ENCODE measurements at places on chromosomes 5 and 9.

DNA sequence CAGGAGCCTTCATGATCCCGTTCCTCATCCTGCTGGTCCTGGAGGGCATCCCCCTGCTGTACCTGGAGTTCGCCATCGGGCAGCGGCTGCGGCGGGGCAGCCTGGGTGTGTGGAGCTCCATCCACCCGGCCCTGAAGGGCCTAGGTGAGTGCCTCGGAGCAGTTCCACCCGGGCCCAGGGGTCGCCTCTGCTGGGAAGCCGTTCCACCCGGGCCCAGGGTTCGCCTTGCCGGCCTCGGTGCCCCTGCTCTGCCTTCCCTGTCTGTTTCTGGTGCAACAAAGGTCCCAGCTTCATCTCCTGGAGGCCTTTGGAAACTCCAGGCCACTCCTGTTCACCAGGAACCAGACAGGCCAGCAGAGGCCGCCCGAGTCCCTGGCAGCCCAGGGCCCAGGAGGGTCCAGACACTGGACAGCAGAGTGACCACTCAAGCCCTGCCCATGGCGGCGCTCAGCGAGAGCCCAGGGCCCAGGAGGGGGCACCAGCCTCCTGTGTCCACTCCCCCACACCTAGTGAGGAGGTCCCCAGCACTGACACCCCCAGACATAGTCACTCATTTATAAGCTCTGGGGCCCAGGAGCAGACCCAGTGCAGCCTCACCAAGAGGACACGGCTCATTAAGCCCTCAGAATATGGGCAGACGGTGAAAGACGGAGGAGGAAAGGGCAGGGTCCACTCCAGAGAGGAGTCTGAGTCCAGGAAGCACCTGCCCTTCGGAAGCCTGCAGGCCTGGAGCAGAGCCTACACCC is 7.5 kb downstream of the SLC6A19 start:
- H3K4me3 ChIP-seq, result no peak overlapping the region
- DNase-seq, result peak; percentile 96
- no peaks in the 10 kb centered on the region for H3K36me3 ChIP-seq
- H3K27me3 ChIP-seq, result peaks cover 6% of the 10 kb centered on the region
- no peak overlapping the region for H3K27ac ChIP-seq
- H3K4me1 ChIP-seq, result no peaks in the 10 kb centered on the region

DNA sequence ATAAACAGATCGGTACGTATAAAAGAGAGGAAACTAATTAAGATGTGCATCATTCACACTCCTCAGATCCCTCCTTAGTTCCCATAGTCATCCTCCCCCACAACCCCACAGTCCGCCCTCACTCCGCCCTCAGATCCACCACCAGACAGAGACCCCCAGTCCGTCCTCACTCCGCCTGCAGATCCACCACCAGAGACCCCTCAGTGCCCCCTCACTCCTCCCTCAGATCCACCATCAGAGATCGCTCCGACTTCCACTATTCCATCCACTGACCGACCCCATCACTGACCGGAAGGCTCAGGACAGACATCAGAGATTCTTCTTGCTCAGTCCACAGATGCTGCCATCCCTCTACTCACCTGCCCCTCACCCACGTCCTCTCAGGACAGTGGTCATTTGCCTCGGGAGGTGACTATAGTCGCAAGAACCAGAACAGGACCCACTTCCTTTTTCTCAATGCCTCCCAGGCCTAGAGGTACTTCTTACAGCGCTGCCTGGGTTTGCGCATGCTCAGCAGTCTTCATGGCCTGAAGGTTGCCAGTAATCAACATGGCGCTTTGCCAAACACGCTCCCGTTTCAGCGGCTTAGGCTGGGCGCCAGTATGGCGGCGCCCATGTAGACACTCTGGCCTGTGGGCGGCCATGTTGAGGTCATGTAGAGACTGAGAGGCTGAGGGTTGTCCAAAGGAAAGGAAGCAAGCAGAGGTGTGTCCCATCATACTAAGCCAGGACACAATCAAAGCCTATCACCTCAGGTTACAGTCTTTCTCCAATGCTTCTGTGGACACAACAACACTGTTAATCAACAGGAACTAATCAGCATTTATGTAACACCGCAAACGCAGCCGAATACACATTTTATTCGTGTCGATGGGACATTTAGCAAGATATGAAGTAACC is at the start of gene ZNF484:
TSS of gene ZNF484 (minus strand) at position 508 of the 900 bp plus-strand sequence. CDS start 3,009 bp downstream, outside the sequence.
- DNase-seq, result peak; percentile 93
- peak within 1 kb of the TSS; percentile 88 for H3K27ac ChIP-seq
- peaks cover 7% of the 10 kb centered on the region for H3K4me1 ChIP-seq

DNA sequence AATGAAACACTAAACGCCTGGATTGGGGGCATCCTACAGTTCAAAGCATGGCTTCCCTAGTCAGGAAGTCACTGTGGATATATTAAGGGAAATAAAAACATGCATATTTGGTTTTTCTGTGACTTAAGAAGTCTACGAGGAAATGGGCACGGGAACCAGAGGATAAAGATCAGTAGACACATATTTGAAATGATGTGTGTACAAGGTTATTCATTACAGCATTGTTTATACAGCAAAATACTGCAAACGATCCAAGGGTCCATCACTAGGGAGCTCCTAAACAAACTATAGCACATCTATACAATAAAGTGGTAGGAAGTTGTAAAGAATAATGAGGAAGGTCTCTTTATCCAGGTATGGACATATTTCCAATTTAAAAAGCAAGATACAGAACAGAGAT is 71.8 kb downstream of the EFNA5 start:
- no peaks in the 10 kb centered on the region for H3K27me3 ChIP-seq
- H3K27ac ChIP-seq, result no peak overlapping the region
- H3K4me3 ChIP-seq, result no peak overlapping the region
- H3K36me3 ChIP-seq, result no peaks in the 10 kb centered on the region

- H3K36me3 ChIP-seq, result no peaks in the 10 kb centered on the region
- H3K27me3 ChIP-seq, result peaks cover 20% of the 10 kb centered on the region
- peak; percentile 97 for DNase-seq
- H3K27ac ChIP-seq, result peak overlapping the region; percentile 79
These were observed 931 bp downstream of the FAM219A start for GRCh38 chr9:34457266-34458012.

DNA sequence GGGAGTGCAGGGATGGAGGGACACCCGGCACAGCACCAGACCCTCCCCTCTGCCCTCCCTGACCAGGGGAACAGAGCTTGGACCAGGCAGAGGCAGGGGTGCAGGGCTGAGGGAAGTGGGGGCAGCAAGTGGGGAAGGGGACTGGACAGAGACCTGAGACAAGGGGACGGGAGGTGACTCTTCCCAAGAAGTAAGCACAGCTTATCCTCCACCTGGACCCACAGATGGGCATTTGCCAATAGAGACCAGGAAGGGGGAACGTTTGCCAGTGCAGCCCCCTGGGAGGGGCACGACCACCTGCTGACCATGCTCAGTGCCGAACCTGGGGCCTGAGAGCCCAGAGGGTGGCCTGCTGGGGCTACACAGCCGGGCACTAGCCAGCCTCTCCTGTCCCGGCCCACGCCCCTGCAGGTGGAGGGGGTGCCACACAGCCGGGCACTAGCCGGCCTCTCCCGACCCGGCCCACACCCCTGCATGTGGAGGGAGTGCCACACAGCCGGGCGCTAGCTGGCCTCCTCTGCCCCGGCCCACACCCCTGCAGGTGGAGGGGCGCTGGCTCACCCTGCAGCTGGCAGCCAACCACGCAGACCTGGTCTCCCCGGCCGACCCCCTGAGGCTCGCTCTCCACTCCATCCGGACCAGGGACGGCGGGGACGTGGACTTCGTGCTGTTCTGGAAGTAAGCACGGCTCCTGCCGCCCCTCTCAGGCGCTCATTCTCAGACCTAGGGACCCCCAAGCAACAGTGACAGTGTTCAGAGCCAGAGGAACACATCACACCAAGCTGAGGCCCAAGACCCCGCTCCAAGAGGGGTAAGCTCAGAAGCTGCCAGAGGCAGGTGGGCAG is 24.3 kb downstream of the GLT6D1 start:
- no peak overlapping the region for H3K27ac ChIP-seq
- H3K36me3 ChIP-seq, result no peaks in the 10 kb centered on the region
- no peak overlapping the region for H3K4me3 ChIP-seq
- no peaks in the 10 kb centered on the region for H3K4me1 ChIP-seq
- peak; percentile 72 for DNase-seq

GRCh38 chr9:2060424-2060823 is 45.3 kb downstream of the SMARCA2 start:
- DNase-seq, result no peak
- no peak overlapping the region for H3K27ac ChIP-seq
- no peaks in the 10 kb centered on the region for H3K27me3 ChIP-seq
- peaks cover 9% of the 10 kb centered on the region for H3K4me1 ChIP-seq

GRCh38 chr9:110143950-110144545 is 63.9 kb downstream of the C9orf152 start:
- H3K36me3 ChIP-seq, result peaks cover 19% of the 10 kb centered on the region
- H3K27ac ChIP-seq, result peak overlapping the region; percentile 91
- DNase-seq, result peak; percentile 65
- no peak overlapping the region for H3K4me3 ChIP-seq
- peaks cover 66% of the 10 kb centered on the region for H3K4me1 ChIP-seq
- no peaks in the 10 kb centered on the region for H3K27me3 ChIP-seq

Measured in osteoblast (primary cell).